ENCODE measurements at places on chromosomes 6 and 20.

GRCh38 chr6:74598462-74599393, 607.1 kb downstream of the COL12A1 start:
- peak; percentile 27 for DNase-seq

GRCh38 chr20:45060294-45060693, 40.6 kb downstream of the KCNS1 start:
- DNase-seq: no peak

DNA sequence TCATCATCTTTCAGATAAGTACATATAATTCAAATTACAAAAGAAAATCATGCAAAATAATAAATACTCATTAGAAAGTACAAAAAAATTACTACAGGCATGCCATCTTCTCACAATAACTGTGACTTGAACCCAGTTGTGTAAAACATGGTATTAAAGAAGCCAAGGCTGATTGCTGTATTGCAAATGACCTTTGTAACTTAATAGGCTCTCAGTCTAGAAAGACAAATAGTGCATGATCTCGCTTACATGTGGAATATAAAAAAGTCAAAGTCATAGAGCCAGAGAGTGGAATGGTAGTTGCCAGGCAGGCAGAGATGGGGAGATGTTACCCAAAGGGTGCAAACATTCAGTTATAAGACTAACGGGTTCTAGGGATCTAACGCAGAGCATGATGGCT, 626.1 kb downstream of the COL12A1 start:
- no peak for DNase-seq

- DNase-seq: no peak
These were observed 18.8 kb downstream of the DNMT3B start for GRCh38 chr20:32780749-32781655.

All from astrocyte of the spinal cord (primary cell).